NCI-H187 treated with DMSO at 0.1 percent for 48 hours (cell line): ENCODE measurements at places on chromosomes 13 and 19.

- DNase-seq = no peak
Observed at GRCh38 chr19:55913643-55914268, 18.4 kb downstream of the NLRP13 start.

GRCh38 chr13:84978851-84979250, 820.4 kb downstream of the SLITRK6 start:
- no peak for DNase-seq

DNA sequence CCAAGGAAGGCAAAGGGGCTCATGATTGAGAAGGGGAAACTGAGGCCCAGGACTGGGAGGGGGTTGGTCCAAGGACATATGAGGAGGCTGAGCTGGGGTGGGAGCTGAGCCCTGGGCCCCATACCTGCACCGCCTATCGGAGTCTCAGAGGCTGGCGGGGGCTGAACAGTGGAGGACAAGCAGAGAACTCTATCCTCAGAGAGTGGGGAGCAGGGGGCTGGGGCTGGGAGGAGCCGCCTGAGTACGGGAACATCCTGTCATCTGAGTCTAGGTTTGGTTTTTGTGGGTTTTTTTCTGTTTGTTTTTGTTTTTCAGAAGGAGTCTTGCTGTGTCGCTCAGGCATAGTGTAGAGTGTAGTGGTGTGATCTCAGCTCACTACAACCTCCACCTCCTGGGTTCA, 6.2 kb downstream of the ARRDC2 start:
- DNase-seq = no peak

GRCh38 chr19:1998712-1999708, 16.5 kb downstream of the BTBD2 start:
- DNase-seq = no peak

DNA sequence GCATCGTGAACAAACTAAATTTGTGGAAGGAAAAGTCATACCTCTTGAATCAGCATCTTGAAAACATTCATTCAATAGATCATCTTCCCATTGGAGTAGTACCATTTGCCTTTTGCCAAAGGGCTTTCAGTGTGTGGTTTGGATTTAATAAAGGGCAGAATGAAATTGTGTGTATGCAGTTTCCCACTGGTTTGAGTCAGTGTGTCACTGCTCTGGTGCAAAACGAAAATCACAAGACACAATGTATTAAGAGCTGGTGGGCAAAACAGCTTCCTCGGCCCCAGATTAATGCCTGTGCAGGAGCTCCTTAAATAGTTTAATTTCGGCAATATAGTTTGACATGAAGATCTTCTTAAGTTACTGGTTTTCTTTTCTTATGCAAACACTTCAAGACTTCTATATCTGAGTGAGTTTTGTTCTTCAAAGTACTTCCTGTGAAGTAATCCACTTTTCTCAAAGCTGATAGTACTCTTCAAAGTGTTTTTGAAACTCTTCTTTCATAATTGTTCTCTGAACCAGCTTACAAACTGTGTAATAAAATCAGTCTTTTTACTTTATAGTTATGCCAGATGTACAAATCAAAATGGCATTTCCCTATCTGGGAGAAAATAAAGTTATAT, 32.1 kb downstream of the RASL11A start:
- DNase-seq = no peak

- DNase-seq = no peak
Observed at GRCh38 chr19:54928299-54928698, 19.0 kb downstream of the NLRP7 start.

GRCh38 chr13:97749174-97749573, 204.3 kb upstream of the IPO5 start:
- no peak for DNase-seq

- DNase-seq = no peak
Observed at GRCh38 chr13:98144027-98144741, 1.3 kb downstream of the FARP1 start.

GRCh38 chr19:1237027-1237659, 662 bp downstream of the CBARP start:
- DNase-seq = no peak

DNA sequence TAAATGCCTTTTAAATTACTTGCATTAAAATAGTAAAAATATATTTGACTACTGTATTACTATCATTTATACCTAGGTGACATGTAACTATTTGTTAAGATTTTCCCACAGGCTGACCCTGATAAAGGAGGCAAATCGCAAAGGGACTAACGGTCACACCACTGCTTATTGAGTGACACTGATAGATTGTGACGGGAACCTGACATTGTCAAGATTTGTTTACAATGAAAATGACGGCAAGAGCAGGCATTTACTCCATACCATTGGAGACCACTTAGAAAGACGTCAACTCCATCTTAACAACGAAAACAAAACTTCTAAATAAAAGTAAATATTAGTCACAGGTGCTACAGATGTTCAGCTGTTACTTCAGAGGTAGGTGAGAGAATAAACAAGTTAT, 289.0 kb downstream of the DACH1 start:
- no peak for DNase-seq

DNA sequence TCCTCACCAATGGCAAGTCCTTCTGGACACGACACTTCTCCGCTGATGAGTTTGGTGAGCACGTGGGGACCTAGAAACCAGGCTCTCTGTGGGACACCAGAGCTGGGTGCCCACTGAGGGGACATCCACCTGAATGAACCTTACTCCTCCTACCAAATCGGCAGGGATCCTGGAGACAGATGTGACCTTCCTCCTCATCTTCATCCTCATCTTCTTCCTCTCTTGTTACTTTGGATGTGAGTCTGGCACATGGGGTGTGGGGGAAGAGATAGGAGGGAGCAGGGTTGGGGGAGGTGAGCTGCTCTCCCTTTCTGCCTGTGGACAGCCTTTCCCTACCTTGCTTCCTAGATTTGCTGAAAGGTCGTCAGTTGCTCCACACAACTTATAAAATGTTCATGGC, 1.9 kb downstream of the TMEM145 start:
- DNase-seq = no peak

DNA sequence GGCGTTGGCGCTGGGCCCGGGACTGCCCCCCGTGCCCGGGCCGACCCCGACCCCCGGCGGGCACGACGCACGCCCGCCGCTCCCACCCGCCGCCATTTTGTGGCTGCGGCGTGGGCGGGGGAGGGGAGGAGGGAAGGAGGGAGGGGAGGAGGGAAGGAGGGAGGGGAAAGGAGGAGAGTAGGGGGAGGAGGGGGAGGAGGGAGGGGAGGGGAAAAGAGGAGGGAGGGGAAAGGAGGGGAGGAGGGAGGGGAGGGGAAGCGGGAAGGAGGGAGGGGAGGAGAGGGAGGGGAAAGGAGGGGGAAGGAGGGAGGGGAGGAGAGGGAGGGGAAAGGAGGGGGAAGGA, at the start of gene BTBD2:
Gene BTBD2, minus strand, starts transcription at position 107 of the 343 bp plus-strand sequence. Its CDS starts 11 bp downstream, at position 96.
- peak; percentile 52 for DNase-seq

- no peak for DNase-seq
Observed at GRCh38 chr13:70568571-70568970, 460.3 kb upstream of the KLHL1 start.

DNA sequence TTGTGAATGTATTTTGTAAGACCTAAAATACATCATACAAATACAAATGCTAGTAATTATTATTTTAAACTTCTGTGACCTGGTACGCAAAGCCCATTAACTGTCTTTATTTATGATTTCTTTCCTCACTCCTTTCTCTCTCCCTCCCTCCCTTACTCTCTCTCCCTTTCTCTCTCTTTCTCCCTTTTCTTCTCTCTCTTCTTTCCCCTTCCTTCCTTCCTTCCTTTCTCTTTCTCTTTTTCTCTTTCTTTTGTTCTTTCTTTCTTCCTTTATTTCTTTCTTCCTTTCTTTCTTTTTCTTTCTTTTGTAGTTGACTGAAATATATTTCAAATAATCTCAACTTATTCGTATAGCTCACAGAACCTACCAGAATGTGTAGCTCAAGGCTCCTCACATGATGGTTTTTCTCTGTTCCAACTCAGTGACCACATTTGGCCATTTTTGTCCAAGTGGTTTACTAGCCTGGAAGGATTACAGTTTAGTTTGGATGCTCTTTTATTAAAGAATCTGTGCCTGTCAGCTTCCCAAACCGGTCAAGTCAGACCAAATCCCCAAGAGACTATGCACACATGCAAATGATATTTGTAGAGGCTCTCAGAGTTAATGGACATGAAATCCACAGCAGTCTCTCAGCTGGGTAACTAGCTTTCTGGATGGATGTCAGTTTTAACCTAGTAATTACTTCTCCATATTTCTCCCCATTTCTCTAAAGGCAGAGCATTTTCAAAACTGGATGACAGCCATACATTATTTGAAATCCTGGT, 71.7 kb downstream of the POSTN start:
- DNase-seq = peak; percentile 35

- no peak for DNase-seq
Observed at GRCh38 chr13:43159026-43159461, 135.7 kb downstream of the DNAJC15 start.
